Germinal center (tissue), 1 donor: ENCODE measurements at places on chromosomes 3 and 15.

DNA sequence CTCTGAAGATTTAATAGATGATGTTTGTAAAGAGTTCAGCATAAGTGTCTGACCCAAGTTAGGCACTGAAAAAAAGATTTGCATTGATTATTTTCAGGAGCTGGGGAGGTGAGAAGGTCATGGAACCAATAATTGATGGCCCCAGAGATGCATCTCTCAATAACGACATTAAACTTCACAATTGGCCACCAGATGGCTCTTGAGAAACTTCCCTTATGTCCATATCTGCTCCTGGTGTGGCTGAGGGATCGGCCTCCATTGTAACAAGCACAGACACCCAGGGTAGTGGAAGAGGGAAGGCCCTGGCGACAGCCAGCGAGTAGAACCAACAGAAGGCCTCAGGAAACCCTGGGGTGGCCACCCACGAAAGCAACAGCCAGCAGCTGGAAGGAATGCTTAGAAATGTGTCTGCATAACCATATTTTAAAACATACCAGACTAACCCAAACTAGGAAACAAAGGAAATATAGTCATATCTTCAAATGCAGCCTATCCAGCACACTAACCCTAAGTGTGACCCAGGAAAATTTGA, 536.7 kb downstream of the SOX2 start:
- no peak for DNase-seq

GRCh38 chr3:187334904-187335303, 33.3 kb upstream of the RTP4 start:
- DNase-seq = no peak

GRCh38 chr15:100688549-100689120, 86.2 kb downstream of the ASB7 start:
- DNase-seq = no peak

DNA sequence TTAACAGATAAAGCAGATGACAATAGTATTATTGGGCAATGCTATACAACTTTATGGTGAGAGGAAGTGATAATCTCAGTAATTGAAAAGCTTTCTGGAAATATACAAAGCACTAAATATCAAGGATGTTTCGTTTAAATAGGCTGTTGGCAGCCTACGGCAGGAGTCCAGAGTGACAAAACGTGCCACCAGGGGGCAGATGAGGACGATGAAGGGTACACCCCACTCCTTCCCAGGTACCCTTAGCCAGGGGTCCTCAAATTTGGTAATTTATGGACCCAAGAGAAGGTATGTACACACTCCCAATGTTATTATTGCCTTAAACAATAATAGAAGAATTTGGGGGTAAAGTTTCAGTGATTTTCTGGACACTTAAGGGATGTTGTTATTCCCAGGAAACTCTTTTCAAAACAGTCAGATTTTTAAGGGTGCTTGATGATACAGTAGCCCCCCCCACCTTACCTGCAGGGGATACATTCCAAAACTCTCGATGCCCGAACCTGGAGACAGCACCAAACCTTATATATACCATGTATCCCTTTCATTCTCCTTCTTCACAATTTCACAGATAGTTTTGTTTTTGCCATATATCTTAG, 1.4 kb upstream of the MAGEL2 start:
- peak; percentile 10 for DNase-seq

- DNase-seq = no peak
Measured at GRCh38 chr3:98440283-98440682, 22.7 kb upstream of the OR5K1 start.

DNA sequence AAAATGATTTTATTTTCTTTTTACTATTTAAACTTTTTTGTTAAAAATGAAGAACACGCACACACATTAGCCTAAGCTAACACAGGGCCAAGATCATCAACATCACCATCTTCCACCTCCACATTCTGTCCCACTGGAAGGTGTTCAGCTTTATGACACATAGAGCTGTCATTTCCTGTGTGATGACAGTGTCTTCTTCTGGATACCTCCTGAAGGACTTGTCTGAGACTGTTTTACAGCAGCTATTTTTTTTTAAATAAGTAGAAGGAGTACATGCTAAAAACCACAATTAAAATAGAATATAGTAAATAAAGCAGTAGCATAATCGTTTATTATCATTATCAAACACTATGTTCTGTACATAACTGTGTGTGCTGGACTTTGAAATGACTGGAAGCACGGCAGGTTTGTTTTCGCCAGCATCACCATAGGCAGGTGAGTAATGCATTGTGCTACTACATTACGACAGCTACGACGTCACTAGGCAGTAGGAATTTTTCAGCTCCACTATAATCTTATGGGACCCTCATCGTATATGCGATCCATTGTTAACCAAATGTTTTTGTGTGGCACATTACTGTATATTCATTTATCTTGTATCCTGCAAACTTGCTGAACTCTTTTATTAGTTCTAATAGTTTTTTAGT, 72.8 kb downstream of the KLF15 start:
- no peak for DNase-seq

DNA sequence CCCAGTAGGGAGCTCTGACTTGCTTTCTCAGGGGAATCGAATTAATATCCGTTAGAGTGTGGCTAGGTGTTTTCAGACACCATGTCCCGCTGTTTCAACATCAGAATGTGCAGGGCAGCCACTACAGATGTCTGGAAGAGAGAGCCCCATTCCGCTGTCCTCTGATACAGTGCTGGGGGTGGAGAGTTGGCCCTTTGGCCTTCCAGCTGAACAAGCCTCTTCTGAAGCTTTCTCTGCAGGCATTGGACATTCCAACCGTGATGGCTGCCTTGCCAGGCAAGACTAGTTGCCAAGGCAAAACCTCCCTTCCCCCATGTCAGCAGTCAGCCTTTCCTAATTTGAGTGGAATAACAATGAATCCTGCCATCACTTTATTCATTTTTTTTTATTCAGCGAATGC, 1.5 kb downstream of the FAH start:
- no peak for DNase-seq

DNA sequence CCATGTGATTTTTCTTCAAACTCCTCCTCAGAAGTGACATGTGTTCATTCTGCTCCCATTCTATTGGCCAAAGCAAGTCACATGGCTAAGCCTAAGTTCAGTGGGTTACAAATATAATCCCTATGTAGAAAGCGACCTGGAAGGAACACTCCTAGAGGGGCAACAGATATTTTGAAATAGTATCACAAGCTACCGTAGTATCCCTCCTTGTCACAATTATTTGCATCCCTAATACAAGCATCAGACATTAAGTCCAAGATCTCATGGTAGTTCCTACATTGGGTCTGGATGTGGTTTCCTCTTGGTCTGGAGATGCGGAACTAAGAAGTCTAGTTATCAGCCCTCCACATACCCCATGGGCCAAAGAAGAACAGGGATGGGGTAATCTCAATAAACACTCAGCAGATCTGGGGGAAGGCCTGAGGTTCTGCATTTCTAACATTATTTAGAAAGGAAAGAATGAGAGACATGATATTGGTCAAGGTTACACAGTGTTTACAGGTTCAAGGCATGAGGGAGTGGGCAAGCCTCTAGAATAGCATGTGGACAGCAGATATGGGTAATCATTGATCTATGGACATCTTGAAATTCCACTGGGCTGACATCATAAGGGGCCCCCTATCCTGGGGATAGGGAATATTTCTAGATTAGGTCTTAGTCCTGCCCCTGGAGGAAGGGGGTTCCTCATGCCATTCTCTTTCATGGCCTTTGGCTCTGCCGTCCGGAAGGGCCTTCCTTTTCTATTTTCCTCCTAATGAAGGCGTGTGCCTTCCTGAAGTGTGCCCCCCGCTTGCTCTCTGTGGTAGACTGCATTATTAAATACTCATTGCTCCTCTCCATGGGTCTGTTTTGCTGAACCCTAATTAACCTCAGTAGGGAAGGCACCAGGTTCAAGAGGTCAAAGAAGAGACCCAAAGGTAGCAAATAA, 17.8 kb upstream of the ABHD2 start:
- no peak for DNase-seq

DNA sequence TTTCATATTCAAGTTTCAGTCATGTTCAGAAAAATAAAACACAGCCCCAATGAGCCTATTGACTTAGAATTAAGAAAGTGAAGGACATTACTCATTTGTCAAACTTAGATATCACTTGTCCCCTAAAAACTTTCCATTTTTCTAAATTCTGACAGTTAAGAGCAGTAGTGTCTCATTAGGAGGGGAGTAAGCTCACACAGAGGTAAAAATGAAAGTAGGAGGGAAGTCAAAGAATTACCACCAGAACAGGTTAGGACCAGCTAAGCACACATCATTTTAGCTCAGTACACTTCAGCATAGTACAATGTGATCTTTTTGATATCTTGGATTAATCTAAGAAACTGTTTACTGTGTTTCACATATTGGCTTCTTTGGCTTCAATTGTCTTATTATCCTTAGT, 64.3 kb downstream of the OSTN start:
- DNase-seq = no peak

DNA sequence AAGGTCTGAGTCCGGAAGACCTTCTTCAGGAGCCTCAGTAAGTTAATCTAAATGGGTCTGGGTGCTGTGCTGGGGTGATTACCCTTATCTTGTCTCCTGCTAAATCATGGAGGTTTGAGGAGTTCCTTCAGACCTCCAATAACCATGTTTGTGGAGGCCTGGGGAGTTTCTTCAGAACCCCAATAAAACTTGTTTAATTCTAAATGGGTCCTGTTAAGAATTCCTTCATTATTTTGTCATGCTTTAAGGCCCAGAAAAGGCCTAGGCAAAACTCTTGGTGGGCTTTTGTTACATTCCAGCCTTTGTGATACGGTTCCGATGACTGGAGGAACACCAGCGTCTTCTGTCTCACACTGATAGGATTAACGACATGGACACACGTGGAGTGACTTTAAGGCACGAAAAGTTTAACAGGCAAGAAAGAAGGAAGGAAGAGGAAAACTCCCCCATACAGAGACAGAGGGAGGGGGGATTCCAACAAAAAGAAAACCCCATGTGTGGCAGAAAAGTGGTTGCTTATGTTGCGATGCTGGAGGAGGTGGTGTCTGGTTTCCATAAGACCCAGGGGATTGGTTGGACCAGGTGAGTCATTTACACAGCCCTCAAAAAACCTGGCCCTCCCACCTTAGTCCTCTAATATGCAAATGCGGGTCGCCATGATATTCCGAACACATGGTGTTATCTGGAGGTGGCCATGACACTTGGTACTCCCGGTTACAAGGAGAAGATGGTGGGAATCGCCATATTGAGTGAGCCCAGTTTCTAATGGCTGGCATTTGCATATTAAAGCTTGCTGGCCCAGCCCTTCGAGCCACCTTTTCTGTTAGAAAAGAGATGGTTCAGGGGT, 72.6 kb upstream of the MFGE8 start:
- no peak for DNase-seq

DNA sequence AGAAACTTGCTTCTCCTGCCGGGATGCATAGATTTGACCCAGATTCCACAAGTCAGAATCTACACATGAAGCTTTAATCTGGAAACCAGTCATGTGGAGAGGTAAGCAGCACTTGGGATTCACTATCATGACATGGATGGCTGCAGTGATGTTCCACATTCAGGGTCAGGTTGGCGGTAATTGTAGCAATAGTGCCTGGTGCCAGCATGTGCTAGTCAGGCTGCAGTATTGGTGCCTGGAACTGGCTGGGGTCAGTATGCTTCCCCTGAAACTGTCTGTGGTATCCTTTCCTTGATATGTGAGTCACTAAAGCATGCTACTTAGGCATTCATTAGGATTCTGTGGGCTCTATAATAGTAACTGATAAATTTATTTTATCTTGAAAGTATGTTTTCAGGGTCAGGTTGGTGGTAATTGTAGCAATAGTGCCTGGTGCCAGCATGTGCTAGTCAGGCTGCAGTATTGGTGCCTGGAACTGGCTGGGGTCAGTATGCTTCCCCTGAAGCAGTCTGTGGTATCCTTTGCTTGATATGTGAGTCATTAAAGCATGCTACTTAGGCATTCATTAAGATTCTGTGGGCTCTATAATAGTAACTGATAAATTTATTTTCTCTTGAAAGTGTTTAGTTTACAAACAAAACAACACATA, 1439.2 kb downstream of the ZPLD1 start:
- no peak for DNase-seq

DNA sequence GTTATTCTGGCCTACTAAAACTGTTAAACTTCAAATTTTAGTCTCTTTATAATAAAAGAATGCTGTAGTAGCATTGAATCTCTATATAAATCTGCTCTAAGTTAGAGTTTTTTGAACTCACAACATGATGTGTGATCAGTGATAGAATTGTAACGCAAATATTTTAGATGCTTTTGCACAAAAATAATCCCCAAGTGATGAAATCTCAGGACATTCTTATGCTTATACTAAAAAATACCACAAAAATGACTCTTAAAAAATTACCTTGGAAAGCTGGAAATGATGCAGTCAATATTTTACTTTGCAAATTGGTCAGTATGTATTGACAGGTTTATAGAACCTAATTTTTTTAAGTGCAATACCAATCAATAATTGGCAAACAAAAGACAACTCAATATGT, 375.3 kb downstream of the TBC1D5 start:
- no peak for DNase-seq

- no peak for DNase-seq
Measured at GRCh38 chr3:160607826-160608225, 42.5 kb upstream of the KPNA4 start.

DNA sequence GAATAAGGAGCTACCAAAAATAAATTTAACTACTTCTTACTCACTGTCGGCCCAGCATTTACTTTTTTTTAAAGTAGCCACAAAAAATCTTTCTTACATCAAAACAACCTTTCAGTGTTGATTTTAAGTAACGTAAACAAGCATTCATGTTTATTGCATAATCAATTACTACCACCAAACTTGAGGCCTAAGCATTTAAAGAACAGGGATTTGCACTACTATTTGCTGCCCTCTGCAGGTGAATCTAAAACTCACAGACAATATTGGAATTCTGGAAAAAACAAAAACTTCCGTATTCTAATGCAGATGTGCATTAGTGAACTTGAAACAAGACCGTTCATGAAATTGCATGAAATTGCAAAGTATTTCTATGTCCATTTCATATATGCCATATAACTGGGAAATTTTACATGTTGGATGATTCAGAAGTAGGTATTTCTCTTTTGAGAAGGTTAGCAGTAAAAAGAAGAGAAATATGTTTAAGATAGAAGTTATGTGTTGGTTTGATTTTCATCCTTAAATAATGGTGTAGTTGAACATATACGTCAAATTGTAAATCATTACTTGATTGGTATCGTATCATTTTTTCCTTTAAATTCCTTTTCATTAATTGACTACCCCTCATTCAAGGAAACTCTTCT, 55.6 kb downstream of the CGGBP1 start:
- peak; percentile 23 for DNase-seq

- DNase-seq = no peak
Measured at GRCh38 chr3:41143421-41144031, 55.8 kb upstream of the CTNNB1 start.

DNA sequence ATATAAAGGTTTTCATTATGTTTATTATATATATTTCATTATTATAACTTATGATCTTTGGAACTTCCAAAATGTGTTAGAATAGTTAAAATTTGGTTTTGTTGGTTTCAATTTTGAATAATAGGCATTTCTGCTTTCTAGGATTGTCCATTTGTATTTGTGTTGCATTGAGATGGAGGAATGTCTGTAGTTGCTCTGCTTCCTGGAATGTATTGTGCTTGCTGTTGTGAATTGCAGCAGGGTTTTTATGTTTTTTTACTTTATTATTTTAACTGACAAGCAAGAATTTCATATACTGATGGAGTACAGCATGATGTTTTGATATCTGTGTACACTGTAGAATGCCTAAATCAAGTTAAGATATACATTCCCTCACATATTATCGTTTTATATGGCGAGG, 247.4 kb downstream of the XXYLT1 start:
- no peak for DNase-seq
